GM06990 (cell line): ENCODE measurements at places on chromosomes 11 and 22.
A peak's percentile ranks its signal among the peaks of the same experiment; 100 is the strongest.

GRCh38 chr11:71211631-71212030 is 40.7 kb downstream of the SHANK2 start:
- DNase-seq, result no peak

DNA sequence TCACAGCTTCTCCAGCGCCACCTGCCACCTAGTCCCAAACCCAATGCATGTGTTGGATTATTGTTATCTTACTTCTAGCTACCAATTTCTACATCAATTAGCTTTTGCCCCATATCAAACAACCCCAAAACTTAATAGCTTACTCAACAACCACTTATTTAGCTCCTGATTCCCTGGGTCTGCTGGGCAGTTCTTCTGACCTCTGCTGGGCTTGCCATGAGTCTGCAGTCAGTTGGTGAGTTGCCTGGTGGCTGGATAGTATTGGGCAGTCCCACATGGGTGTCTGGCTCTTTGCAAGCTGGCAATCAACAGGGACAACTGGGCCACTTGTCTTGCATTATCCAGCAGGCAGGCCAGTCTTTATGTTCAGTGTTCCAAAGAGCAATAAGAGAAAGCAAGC is 13.6 kb upstream of the MS4A15 start:
- DNase-seq, result no peak

- no peak for DNase-seq
Measured at GRCh38 chr22:35697142-35697541, 20.5 kb upstream of the APOL5 start.

DNA sequence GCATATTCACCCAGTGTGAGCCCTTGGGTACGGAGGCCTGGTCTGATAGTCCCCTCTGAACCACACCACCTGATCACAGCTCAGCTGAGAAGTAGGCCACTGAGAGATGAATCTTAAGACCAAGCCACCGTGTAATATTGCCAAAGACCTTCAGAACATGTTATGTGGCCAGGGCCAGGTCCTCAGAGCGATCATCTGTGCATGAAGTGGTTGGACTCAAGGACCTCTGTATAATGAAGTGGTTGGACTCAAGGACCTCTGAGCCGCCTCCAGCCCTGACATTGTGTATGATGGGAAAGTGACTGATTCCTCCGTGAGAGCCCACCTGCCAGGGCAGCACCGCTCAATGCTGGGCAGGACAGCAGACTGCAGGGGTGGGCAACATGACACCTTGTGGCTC is 70.2 kb downstream of the TP53I11 start:
- no peak for DNase-seq

DNA sequence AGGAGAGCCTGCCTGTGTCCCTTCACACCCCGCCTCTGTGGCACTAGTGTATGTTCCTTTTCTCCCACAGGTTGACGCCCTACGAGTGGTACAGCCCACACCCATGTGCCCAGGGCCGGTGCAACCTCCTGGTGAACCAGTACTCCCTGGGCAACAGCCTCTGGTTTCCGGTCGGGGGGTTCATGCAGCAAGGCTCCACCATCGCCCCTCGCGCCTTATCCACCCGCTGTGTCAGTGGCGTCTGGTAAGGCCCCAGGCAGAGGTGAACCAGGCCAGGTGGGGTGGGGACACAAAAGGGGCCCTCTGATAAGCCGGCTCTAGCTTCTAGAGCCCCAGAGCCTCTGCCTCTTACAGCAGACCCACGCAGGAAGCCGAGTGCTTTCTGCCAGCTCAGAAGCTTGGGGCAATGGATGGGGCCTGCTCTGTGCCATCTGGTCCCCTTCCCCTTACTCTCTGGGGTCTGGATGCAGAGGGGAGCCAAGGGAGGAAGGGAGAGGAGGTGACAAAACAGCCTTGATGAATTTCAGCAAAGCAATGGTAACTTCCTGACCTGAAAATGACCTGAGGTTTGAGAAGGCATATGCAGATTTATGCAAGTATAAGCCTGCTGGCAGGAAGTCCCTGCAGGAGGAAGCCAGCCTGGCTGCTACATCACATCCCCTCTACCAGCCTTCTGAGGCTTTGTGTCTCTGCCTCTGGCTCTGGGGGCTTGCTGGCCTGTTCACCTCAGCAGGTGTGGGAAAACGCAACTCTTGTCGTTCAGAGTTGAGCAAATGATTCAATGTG is 67.0 kb upstream of the TBCEL start:
- DNase-seq, result no peak

GRCh38 chr11:36292311-36292722 is 3.1 kb upstream of the COMMD9 start:
- peak; percentile 31 for DNase-seq

- no peak for DNase-seq
Measured at GRCh38 chr11:102757823-102758549, 22.4 kb downstream of the MMP10 start.

GRCh38 chr11:134800130-134800529 is 388.1 kb upstream of the B3GAT1 start:
- DNase-seq, result no peak

- no peak for DNase-seq
Measured at GRCh38 chr11:123694551-123694950, 40.1 kb upstream of the SCN3B start.

DNA sequence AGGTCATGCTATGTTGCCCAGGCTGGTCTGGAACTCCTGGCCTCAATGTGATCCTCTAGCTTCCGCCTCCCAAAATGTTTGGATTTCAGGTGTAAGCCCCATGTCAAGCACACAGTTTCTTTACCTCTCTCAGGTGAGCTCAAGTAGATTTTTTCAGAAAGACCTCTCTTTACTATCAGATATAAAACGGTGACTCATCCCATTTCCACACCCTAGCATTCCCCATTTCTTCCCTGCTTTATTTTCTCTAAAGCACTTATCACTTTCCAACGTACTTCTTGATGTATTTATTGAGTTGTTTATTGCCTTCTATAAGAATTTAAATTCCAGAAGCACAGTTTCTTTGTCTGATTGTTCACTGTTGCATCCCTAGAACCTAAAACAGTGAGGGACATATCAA is 3.7 kb downstream of the TSG101 start:
- no peak for DNase-seq

DNA sequence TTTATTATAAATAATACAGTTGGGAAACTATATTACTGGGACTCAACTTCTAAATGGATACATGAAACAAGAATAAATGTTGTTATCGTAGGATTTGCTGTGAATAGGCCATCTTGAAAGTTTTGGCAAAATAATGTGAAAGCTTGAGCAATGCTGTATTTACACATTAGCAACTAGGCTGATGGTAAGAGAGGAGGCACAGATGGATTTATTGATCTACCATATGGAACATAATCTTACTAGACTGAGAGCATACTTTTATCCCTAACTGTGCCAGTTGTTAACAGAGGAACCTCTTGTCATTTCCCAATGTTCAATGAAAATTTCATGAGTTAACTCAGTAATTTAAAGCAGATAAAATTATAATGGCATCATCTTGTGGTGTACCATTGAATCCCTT is 22.8 kb downstream of the APIP start:
- no peak for DNase-seq

- no peak for DNase-seq
Measured at GRCh38 chr11:134632347-134633119, 220.5 kb upstream of the B3GAT1 start.

DNA sequence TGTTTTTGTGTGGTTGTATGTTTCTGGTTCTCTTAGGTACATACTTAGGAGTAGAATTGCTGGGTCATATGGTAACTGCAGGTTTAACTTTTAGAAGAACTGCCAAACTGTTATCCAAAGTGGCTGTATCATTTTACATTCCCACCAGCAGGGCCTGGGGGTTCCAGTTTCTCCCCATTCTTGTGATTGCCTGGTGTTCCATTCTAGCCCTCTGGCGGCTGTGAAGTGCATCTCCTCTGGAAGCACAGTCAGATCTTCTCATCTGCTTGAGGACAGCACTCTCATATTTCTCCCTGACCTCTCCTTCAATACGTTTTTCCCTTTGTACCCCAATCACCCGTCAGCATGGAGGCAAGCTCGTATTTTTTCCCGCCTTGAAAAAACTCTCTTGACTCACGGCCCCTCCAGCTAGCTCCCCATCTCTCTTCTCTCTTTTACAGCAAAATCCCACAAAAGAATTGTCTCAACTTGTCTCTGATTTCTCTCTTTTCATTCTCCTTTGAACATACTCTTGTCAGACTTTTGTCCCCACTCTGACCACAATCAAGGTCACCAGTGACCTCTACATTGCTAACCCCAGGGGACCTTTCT is 56.8 kb upstream of the THY1 start:
- no peak for DNase-seq

DNA sequence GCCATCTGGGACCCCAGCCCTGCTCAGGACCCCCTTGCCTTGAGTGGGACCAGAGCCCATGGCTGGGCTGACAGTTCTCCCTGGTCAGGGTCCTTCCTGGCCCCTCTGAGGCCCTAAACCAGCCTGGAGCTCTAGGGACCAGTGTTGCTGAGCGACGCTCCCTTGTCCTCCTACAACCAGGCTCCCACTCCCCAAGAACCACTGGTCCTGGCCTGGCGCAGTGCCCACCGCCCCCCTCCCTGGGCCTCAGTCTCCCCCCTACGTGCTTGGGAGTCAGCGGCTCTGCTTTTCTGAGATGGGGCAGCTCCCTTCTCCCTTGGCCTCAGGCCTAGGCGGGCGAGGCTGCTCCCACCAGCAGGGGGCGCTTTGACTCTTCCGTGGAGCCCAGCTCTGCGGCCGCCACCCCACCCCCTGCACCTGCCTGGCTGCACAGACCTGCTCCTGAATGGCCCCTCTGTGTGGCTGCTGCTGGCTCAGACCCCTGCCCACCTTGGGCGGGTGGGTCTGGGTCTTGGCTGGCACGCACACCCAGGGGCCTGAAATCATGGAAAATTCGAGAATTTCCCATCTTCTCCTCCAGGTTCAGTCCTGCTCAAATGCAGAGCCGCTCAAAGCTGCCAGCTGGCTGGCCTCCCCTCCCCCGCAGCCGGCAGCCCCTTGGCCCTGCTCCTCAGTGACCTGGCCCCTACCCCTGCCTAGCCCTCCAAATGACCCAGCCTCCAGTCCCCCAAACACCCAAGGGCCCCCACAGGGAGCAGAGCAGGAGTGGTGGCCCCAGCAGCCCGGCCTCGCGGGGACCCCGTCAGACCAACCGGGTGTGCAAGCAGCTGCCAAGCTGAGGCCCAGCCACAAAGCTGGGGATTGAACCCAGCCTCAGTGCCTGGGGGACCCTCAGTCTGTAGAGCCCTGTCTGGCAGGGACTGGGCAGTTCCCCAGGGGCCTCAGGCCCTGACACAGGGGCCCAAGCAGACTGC is 9.1 kb downstream of the PRR33 start:
- peak; percentile 66 for DNase-seq

DNA sequence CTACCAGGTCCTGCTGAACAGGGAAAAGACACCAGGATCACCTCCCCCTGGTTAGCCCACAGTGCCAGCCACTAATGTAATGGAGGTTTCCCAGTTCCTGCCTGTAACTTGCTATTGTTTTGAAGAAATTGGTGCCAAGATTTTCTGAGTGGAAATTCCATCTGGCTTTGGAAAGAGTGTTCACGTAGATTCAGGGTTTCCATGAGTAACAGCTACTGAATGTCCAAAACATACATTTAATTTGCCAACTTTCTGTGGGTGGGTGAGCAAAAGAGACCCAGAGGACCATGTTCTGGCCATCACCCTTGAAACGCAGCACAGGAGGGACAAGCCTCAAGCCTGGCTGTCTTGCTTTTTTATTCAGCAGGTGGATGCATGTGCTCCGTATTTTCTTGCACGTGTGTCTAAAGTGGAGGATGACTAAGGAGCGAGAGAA is 8.8 kb upstream of the DKK3 start:
- DNase-seq, result no peak

GRCh38 chr11:72041364-72042063 is 38.8 kb downstream of the NUMA1 start:
- DNase-seq, result peak; percentile 64

GRCh38 chr11:74480688-74481417 is 12.7 kb downstream of the LIPT2 start:
- DNase-seq, result no peak

DNA sequence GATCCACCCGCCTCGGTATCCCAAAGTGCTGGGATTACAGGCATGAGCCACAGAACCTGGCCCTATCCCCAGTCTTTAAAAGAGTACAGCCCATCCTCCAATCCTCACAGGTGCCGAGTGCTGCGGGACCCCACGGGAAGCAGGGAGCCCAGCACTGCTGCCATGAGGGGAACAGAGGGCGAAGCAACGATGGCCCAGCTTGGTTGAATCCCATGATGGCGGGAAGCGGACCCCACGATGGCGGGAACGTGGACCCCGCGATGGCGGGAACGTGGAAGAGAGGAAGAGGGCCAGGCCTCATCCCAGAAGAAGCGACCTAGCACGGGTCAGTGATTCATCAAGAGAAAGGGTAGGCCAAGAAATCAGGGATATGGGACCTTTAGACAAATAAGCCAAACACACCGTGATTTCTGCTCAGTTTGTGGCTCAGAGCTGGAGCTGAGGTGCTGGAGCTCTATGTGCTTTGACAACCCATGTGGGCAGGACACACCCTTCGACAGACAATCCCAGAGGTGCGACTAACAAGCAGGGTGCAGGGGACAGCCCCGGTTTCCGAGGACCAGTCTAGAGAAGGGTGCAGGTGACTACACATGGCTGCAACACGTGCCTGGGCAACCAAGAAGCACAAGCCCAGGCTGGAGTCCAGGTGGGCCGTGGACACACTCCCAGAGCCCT is 30.9 kb downstream of the BRD1 start:
- no peak for DNase-seq

GRCh38 chr11:71130106-71130505 is 122.3 kb downstream of the SHANK2 start:
- no peak for DNase-seq

GRCh38 chr11:17989306-17989705 is 23.5 kb downstream of the SERGEF start:
- no peak for DNase-seq

DNA sequence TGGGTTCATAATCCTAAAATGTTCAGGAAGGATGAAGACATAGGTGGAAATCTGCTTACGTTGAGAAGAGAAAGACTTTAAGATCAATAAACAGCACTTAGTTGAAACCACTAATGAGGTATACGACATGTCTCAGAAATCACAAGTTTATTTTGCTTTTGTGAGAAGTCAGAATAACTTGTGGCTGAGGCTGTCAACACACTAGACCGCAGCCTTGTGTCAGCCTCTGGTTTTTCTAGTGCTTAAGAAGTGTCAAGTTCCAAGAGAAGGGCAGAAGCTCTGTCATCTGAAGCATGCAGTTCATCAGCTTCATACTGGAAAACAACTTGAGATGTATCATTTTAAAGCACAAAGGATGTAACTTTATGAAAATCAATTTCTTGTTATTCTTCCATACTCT is 420.9 kb downstream of the METTL15 start:
- DNase-seq, result no peak

GRCh38 chr11:13224324-13224723 is 53.3 kb upstream of the BMAL1 start:
- no peak for DNase-seq

- no peak for DNase-seq
Measured at GRCh38 chr11:12889243-12889642, 119.9 kb upstream of the RASSF10 start.

DNA sequence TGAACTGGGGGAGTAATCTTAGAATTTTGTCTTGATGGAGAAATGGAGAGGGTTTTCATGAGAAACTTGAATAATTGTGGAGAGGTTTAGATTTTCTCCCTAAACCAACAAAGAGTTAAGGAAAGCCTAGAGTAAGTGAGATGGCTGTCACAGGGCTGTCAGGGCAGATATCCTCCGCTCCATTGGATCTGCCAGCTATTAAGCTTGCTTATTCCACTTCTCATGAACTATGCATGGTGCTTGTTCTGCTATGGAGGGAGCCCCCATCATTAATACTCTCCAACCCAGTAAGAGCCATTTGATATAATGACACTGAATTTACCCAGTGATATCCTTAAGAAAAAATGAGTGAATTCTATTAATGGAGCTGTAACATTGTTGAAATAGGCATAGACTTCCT is 342.8 kb upstream of the MTNR1B start:
- no peak for DNase-seq

- peak; percentile 56 for DNase-seq
Measured at GRCh38 chr11:68282141-68282860, 10.5 kb upstream of the C11orf24 start.
